ENCODE measurements at places on chromosomes 1 and 21.

- DNase-seq: no peak
Observed at GRCh38 chr1:7150724-7151280, 365.5 kb downstream of the CAMTA1 start.

DNA sequence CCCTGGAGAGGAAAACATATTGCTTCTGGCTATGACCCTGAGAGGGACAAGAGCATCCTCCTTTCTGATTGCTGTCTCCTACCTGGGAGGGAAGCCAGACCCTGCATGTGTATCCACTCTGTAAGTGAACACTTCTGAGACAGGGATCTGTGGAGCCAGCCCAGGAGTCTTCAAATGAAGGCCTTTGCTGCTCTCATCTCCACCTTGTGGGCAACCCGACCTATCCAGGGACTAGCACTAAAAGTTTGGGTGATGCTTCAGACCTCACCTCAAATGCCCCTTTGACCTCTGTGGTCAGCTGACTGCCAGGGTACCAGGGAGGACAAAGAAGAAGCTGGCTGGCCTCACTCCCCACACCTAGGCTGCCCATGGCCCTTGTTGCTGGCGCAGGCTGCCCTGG lies 64.7 kb downstream of the KCND3 start:
- DNase-seq: no peak

- DNase-seq: no peak
Observed at GRCh38 chr1:7329868-7330615, 441.1 kb upstream of the VAMP3 start.

DNA sequence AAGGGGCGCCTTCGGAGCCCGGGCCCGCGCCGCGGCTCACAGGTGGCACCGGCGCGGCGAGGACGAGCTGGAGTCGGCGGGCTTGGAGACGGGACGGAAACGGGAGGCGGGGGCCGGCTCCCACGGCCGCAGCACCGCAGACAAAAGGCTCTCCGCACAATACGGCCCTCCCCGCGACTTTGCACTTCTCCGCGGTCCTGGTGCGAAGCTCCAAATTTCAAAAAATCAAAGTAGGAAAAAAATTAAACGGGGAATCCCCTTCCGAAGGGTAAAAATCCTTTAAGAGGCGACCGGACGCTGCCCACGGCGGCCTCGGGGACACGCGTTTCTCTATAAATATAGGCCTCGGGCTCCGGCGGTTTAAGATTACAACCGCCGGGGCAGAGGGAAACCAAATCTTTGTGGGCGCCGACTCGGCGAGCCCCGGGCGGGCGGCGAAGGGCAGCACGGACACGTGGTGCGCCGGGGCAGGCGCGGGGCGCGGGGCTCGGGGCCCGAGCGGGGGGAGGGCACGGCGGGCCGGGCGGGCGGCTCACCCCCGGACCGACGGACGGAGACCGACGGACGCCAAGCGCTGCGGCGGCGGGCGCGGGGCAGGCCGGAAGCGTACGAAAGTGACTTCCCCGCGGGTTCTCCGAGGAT lies 453 bp downstream of the PABPC4 start:
- no peak for DNase-seq

GRCh38 chr1:36612881-36613280 lies 130.2 kb upstream of the CSF3R start:
- DNase-seq: no peak

GRCh38 chr1:200610846-200611245 lies 9.7 kb downstream of the KIF14 start:
- no peak for DNase-seq

- DNase-seq: no peak
Observed at GRCh38 chr1:116126281-116126680, 15.1 kb downstream of the MAB21L3 start.

DNA sequence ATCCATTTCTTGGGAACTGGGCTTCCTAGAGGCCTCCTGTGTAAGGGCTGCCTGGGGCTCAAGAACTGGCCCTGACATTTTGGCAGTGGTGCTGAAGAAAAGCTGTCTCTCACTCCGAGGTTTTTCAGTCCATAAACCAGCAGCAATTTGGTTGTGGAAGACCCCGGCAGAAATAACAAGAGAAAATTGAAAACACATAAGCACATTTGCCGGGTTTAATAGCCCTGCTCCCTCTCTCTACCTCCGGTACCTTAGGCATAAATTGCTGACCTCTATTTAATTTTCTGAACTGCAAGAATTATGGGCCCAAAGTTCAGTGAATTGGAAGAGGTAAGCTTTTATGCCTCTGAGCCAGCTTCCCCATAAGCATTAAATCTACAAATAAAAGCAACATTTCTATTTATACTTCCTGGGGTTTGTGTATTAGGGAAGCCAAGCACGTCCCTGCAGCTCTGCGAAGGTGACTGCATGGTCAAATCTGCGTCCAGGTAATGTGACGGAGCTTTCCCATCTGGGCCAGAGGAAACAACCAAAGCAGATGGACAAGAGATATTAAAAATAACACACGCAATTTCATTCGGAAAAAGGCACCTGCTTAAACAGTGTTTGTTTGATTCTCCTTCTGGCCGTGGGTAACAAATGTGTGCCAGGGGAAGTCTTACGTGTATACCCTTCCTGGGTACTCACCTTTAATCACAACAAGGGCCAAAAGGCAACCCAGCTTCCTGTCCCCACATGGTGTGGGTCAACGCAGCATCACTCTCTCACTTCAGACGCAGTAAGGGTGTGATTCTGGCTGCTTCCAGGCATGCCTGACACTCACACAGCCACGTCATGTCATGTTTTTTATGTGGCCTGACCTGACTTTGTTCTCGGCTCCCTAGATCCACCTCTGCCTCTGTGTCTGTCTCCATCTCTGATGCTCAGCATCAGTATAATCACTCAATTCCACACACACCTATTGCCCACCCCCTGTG lies 69.2 kb downstream of the PAPPA2 start:
- no peak for DNase-seq

- DNase-seq: no peak
Observed at GRCh38 chr1:113793878-113794834, 18.1 kb downstream of the RSBN1 start.

GRCh38 chr1:72892461-72892860 lies 610.1 kb upstream of the NEGR1 start:
- no peak for DNase-seq

GRCh38 chr1:66350001-66350547 lies 183.9 kb upstream of the SGIP1 start:
- DNase-seq: no peak

GRCh38 chr1:117534995-117535467 lies 70.8 kb upstream of the TENT5C start:
- no peak for DNase-seq
